Brain (organoid and tissue), 16 donors: ENCODE measurements at places on chromosomes 16 and 17.

DNA sequence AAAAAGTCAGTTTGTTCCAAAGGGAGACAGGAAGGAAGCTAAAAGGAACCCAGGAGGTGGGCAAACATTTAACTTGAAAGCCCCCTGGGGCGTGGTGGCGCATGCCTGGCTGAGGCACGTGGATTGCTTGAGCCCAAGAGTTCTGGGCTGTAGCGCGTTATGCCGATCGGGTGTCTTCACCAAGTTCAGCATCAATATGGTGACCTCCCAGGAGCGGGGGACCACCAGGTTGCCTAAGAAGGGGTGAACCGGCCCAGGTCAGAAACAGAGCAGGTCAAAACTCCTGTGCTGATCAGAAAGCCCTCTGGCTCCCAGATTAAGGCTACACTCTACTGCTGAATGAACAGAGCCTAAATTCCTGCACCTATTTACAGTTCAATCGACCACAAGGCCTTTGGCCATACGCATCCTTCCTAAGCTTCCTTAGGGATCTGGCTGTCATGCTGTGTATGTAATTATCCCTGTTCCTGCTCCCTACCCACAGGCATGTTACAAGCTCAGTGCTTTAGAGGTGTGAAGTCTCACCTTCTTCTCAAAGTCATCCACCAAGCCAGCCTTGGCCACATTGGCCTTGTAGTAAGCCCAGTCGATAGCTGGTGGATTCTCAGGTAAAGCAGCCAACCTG, 5.0 kb downstream of the ATP5PD start:
- no peak for DNase-seq

GRCh38 chr17:17179371-17179827, 26.7 kb downstream of the PLD6 start:
- no peak for DNase-seq

GRCh38 chr16:59327894-59328293, 593.8 kb upstream of the GOT2 start:
- DNase-seq, result no peak

DNA sequence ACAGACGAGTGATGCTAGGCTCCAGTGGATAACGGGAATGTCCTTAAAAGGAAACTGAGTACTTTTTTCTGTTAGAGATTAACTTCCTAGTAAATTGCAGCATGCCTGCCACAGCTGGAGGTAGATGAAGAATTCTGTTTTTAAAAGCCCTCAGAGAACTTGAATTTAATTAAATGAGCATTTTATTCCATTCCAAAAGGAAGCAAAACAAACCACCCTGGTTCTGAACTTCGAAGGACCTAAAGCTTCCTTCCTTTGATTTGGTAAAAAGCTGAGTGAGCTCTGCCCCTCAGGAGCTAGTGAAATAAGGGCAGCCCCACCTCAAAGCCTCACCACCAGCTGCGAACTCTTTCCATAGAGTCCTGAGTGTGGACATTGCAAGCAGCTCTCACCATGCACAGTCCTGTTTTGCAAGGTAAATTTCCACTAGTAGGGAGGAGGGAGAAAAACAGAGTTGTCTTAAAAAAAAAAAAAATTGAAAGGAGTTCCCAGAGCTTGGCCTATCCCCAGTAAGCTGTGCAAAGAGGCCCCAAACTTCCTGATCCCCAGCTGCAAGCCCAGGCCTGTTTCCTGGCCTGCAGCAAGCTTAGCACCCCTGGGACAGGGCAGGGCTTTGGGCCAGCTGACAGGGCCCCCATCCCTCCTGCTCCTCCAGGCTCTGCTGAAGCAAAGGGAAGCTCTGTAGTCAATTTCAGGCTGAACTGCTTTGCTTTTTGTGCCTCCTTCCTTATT, 11.2 kb downstream of the CHD9NB start:
- DNase-seq, result no peak

DNA sequence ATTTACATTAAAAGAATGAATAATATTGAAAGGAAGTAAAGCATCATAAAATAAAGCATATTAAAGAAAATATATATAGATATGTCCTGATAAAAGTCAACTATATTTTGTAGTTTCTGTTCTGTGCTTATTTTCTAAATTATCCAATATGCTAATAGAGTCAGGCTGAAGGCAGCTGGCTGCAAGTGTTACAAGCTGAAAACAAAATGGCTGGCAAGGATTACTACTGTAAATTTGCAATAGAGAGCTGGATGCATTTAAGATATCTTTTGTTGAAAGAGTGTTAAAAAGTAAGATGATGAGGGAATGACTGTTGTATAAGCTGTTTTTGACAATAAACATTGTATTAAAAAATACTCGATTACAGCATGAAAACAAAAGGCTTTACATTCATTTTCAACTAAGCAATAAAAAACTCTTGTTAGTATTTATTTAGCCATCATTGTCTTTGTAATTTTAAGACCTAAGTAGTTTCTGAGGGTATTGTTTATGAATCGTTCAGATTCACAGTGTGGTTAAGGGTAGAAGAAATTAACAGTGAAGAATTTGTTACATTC, 76.3 kb downstream of the TANC2 start:
- DNase-seq, result peak; percentile 60

- peak; percentile 47 for DNase-seq
Measured at GRCh38 chr16:86509759-86510464, 415 bp upstream of the FOXF1 start.

DNA sequence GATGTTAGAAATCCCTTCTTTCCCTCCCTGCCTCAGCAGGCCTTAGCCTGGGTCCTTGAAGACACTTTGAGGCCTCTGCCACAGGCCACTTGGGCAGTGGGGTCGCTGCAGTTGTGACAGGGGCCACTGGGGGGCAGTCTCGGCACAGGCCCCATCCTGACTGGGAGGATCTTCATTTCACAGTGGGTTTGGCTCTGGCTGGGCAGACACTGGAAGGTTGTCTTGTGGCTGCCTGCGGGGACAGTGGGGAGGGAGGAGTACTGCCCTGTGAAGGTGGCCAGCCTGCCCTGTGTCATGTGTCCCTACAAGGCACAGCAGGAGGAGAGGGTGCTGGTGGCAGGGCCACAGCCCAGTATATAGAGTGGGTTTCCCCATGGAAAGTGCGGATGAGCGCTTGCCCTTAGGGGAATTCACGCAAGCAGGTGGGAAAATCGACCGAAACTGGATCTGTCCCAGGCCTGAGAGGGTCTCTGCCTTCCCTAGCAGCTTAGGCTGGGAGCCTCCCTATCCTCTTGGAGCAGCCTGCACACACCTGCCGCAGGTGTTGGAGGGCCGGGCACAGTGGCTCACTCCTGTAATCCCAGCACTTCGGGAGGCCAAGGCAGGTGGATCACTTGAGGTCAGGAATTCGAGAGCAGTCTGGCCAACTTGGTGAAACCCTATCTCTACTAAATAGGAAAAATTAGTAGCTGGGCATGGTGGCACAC, 28.8 kb downstream of the GINS2 start:
- peak; percentile 49 for DNase-seq

- DNase-seq, result no peak
Measured at GRCh38 chr16:10584981-10585438, 4.6 kb upstream of the EMP2 start.

- peak; percentile 94 for DNase-seq
Measured at GRCh38 chr17:48724251-48725003, 1.4 kb downstream of the PRAC2 start.

DNA sequence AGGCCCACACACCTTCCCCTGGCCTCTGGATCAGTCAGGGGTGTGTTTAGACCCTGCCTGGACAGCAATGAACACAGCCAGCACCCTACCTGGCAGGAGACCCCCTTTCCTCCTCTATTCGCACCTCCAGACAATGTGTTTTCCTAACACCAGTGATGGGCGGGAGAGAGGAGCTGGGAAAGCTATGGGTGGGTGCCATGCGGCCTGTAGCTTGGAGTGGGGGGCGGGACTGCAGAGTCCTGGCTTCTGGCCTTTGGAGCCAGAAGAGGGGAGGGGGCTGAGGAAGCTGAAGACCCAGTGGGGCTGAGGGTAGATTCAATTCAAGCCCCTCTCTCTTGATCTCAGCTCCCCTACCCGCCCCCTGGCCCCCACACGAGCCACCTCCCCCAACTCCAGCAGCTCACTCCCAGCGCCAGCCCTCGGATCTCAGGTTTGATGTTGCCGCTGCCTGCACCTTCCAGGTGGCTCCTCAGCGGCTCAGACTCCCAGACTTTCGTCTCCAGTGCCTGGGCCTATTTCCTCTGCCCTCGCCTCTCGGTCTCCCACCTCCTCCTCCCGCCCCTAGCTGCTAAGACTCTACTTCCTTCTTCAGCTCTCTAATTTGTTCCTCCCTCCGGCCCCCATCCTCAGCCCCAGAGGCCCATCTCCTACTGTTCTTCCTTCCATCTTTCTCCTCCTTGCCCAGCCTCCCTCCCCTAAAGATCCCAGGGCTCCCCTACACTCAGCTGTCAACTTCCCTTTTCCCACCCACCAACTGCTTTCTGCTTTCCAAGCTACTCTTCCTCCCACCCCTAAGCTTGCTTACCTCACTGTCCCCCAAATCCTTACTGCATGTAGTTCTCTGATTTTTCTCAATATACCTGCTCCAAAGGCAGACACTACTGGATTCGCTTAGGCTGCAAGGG, 6.8 kb upstream of the SP6 start:
- no peak for DNase-seq

- DNase-seq, result no peak
Measured at GRCh38 chr16:9235867-9236266, 144.4 kb downstream of the HAPSTR1 start.

GRCh38 chr17:46124695-46125592, 68.3 kb downstream of the KANSL1 start:
- no peak for DNase-seq

DNA sequence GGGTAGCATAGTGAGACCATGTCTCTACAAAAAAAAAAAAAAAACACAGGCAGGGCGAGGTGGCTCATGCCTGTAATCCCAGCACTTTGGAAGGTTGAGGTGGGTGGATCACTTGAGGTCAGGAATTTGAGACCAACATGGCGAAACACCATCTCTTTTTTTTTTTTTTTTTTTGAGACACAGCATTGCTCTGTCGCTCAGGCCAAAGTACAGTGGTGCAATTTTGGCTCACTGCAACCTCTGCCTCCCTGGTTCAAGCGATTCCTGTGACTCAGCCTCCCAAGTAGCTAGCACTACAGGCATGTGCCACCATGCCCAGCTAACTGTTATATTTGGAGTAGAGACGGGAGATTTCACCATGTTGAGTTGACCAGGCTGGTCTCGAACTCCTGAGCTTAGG, 5.1 kb downstream of the RAMP2 start:
- DNase-seq, result no peak

DNA sequence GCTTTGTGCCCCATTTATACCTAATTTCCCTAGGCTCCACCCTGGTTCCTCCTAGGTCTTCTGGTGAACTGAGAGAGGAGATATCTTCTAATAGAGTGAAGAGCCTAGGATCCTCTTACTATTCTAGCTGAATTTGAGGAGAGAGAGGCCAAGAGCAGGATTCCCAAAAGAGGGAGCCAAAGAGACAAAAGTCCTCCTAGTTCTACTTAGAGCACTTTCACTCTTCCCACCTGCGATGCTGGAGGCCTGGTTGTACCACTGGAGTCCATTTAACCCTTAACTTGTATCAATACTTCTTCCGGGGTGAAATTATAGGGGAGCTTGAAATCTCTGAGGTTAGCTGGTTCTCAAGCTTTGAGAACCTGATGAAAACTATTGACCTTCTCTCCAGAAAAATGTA, 3.4 kb upstream of the SSH2 start:
- DNase-seq, result no peak

- DNase-seq, result no peak
Measured at GRCh38 chr16:12330946-12331345, 354.4 kb downstream of the SNX29 start.

GRCh38 chr16:11916524-11917285, 949 bp upstream of the GSPT1 start:
- DNase-seq, result peak; percentile 6

DNA sequence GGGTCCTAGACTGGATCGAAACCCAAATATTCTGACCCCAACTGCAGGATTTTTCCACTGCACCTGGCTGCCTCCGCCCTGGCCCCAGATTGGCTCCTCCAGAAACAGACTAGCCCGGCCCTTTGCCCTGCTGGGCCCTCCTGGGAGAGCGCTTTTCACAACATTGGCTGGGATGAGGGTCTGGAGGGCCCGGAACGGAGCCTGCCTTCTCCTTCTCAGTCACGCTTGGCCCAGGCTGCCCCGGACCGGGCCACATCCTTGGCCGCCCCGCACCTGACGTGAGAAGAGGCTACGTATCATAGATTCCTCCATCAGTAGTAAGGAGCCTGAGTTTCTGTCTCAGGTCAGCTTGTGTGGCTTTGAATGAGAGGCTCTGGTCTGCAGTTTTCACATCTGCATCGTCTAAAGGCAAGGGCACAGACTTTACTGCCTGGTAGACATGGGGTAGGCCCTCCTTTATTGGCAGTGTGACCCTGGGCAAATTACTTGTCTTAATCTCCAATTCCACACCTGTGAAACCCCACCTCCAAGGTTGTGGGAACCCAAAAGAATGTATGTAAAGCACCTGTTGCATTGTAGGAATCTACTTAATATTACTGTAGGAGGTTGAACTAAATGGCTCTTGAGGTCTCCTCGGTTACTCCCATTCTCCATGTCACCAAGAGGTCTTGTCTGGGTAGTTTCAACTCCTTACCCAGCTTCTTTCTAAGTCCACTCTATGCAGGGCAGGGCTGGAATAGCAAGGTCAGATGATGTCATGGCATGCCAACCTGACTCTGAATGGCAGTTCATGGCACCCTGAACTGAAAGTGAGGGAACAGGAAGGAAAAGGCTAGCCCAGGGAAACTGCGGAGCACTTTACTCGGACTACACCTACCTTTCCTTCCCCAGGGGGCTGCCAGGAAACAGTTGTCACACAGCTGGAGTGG, 661 bp downstream of the LRRC3C start:
- no peak for DNase-seq

DNA sequence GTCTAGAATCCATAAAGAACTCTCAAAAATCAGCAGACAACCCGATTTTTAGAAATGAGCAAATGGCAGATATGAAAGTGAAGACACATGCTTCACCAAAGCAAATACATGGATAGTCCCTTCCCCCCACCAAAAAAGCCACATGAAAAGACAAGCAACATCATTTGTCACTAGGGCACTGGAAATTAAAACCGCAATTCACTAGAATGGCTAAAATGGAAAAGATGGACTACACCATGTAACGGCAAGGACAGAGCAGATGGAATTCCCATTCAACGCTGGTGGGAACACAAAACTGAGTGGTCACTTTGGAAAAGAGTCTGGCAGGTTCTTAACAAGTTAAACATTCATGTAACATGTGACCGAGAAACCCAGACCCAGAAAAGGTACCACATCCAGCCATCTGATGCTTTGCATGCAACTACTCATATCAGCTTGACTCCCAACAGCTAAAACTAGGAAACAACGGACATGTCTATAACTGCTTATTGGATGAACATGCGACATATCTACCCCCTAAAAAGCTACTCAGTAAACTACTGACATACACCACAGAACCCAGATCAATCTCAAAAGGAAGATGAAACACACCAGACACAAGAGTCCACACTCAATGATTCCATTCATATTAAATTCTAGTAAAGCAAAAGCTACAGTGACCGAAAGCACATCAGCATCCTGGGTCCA, 132.6 kb downstream of the ZNF778 start:
- no peak for DNase-seq

GRCh38 chr17:78751447-78752161, 30.5 kb downstream of the CYTH1 start:
- DNase-seq, result no peak

GRCh38 chr16:79806757-79807156, 206.2 kb upstream of the MAF start:
- DNase-seq, result no peak
